GM12878 (cell line): ENCODE measurements at places on chromosomes 12 and 14.

- no peak for DNase-seq
Measured at GRCh38 chr12:106288101-106288493, 14.4 kb upstream of the TCP11L2 start.

DNA sequence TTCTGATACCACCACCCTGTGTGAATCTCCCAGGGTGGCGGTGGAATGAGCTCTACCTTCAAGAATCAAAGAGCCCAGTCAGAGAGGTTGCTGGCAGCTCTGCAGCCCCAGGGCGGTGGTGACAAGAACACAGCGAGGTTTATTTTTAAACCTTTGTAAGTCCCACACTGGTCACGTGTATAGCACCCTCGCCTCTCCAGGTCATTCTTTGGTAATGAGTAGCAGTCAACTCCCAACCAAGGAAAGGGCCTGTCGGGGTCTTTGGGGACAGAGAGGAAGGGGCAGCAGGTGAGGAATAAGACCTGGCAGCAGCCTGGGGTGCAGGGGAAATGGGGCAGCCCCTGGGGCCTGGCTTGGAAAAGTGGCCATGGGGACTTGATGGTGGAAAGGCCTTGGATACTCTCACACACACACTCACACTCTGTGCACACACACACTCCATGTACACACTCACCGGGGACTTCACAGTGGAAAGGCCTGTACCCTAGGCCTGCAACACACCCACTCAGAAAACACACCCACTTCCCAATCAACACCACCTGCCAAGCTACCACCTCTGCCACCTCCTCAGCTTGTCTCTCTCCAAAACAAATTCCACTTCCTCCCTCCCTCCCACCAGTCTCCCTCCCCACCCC is 178.6 kb downstream of the DPF3 start:
- no peak for DNase-seq

DNA sequence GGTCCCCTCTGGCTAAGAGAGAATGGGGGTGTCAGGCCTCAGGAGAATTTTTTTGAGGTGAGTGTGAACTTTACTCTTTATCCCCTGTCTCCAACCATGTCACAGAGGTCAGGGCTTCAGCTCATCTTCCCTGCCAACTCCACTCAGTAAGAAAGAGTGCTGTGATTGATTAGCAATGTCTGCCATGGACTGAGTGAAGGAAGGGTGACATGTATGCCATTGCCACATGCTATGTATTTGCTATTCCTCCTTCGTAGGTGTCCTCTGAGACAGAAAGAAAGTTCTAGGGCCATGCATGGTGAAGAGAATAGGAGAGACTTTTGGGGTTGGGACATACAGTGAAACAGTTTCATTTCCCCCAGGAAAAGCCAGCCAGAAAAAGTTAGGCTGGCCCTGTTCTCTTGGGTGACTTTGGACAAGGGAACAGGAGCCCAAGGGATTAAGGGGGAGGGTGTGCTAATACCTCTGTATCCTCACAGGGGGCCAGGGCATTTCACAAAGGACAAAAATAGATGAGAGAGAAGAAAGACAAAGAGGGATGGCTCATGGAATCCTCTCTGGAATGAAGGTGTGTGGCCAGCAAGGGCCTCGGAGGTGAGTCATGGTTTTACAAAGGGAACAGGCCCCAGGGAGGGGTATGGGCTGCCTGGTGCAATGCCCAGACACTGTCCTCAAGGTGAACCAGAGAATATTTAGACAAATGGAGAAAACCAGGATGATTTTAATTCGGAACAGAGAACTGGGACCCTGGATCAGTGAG is 13.9 kb upstream of the MYL2 start:
- no peak for DNase-seq

- no peak for DNase-seq
Measured at GRCh38 chr14:59292921-59293534, 104.6 kb downstream of the DAAM1 start.

DNA sequence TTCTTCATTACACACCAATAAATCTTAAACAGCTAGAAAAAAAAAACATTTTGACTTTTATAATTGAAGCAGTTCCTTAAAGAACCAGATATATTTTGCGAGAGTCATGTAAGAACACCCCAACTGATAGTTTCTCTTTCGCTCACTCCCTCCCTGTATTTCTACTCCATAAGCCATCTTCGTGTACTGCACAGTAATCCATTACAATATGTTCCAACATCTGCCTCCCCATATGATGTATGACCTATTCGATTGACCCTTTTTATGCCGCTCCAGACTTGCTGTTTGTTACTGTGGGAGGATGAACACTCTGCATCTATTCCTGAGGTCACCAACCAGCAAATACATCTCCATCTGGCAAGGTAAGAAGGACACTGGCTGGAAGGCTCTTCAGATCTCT is 331.7 kb downstream of the SOX5 start:
- DNase-seq: no peak

DNA sequence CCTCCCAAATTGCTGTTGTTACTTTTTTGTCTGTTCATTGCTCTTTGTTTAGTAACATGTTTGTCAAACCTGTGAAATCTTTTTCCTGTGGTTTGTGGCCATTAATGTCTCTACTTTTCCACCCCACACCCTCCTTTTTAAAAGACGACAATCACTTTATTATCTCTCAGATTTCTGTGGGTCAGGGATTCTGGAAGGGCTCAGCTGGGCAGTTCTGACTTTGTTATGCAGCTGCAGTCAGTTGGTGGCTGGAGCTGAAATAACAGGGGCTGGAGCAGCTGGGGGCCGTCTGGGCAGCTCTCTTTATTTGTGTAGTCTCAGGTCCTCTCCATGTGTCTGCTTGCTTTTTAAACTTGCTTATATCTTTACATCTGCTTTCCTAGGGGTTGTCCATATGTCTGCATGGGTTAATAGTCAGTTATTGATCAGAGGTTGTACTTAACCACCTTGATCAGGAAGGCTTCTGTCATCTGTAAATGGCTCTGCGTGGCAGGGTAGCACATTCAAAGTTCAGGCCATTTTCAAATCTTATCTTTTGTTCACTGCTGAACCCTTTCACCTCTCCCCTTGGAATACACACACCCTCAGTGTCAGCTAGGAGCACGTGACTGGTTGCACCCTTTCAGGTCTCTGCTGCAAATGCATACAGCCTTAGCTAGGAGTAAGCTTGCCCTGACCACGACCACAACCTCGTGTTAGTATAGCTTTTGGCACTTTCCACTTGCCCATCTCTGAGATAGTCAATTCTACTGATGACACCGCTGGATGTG is 27.9 kb downstream of the BORCS5 start:
- DNase-seq: no peak

- DNase-seq: no peak
Measured at GRCh38 chr14:74940956-74941565, 14.3 kb downstream of the PGF start.

- no peak for DNase-seq
Measured at GRCh38 chr12:106902053-106902452, 53.7 kb upstream of the TMEM263 start.

DNA sequence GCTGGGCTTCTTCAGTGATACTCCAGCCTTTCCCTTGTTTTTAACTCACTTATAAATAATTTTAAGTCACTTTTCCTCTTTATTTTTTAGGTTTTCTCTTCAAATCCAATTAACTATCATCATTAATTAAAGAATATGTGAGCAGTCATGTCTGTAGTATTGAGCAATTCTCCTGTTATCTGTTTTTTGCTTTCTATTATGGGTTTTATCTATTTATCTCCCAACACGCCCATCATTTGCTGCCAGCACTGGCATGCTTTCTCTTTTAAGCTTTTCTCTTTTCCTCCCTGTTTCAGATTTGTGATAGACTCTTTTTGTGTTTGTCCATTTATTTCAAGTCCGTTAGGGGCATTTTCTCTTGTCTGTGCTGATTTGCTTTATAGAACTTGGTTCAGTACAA is 72.3 kb downstream of the CRADD start:
- DNase-seq: no peak
